SK-N-SH treated with all-trans-retinoic acid at 6 μM for 48 hours (cell line): ENCODE measurements at places on chromosomes 6 and 20.

- ATAC-seq = no peak
These were observed 43.6 kb downstream of the ADTRP start for GRCh38 chr6:11734861-11735613.

DNA sequence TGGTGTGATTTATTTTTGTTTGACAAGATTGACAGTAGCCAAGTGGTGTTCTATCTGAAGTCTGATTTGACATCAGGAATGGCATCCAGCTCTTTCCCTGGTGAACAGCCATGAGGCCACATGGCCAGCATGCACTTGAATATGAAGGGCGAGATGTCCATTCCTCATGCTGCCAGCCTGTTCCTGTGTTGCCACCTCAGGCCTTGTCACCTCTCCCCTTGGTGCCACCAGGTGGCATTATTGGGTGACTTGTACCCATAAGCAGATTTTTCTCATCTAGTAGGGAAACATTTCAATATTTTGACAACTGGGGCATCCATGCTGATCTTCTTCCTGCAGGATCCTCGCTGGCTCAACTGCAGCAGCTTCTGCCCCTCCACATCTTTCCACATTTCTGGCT is 199.1 kb downstream of the ERMARD start:
- ATAC-seq = no peak

DNA sequence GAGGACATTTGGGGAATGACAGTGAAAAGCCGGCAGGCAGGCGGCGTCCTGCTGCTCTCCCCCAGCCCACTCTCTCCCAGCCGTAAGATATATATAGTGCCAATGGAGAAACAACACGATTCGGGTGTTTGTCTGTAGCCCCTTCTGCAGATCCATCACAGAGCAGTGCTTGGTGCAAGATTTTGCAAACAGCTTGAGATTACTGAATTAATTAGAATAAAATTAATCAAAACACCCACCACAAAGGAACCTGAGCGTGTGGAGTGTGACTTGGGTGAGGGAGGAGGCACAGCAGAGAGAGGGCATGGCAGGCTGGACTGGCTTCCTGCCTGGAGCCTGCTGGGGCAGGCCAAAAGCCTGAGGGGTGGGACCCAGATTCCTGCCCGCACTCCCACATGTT is 28.8 kb upstream of the CCDC167 start:
- no peak for ATAC-seq

- ATAC-seq = no peak
These were observed 55.7 kb upstream of the FRMD1 start for GRCh38 chr6:168134560-168135201.

GRCh38 chr20:62822239-62822787 is 5.5 kb downstream of the COL9A3 start:
- ATAC-seq = no peak

GRCh38 chr6:67391955-67392354 is 1243.1 kb upstream of the ADGRB3 start:
- no peak for ATAC-seq

DNA sequence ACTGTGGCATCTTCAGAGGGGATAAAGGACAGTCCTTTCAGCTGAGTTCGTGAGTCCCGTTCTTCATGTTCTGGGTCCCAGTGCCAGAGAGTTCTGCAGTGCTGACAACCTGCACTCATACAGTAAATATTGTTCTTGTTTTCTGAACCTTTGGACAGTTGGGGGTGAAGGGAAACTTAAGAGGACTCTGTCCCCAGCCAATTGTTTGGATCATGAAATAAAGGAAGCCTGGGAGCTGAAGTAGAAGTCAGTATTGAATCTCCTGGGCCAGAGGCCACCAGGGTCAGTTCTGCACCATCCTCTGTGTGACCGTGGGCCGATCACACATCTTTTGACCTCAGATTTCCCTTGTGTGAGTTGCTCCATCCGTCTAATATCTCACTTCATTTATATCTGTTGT is 3.2 kb downstream of the SLC2A12 start:
- no peak for ATAC-seq

DNA sequence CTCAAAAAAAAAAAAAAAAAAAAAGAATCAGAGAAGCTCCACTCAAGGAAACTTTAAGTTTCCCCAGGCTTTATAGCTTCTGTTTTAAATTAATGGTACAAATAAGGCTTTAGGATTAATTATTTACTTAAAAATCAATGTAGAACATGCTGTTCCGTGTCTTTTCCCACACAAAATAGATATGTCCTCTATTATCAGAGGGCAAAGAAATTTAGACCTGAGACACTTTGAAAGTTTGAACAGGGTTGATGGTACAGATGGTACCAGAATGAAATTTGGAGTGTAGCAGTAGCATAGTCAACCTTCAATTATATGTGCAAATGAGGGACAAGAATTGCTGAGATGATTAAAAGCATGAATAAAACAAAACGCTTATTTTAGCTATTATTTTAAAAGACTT is 32.2 kb upstream of the REV3L start:
- ATAC-seq = no peak

DNA sequence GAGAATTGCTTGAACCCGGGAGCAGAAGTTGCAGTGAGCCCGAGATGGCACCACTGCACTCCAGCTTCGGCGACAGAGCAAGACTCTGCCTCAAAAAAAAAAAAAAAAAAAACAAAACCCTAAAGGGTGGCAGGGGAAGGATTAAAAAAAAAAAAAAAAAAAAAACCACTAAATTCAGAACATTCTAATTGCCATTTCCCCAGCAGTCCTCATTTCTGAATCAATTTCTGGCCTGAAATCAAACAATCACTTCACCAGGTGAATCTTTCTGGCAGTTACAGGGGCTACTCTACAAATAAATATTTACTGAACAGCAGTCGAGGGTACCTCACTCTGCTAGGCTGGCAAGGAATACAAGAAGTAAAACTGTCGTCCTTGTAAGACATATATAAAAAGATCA is 1.2 kb downstream of the UQCC1 start:
- no peak for ATAC-seq

DNA sequence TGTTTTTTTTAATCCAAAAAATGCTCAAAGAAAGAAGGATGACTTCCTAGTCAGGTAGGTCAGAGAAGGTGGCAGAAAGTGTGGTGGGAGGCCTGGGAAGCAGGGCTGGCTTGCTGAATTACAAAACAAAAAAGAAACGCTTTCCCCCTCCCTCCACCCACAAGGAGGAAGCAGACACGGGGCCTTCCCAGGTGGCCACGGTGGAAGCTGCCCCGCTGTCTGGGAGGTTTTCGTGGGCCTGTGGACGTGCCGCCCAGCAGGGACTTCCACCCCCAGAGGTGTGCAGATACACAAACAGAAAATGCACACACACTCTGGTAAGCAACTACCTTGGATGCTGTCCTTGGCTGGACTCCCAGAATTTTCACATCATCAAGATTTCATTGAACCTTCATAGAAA is 198.2 kb upstream of the CDH4 start:
- ATAC-seq = no peak

- ATAC-seq = no peak
These were observed 408.4 kb upstream of the FLRT3 start for GRCh38 chr20:14745830-14746229.

DNA sequence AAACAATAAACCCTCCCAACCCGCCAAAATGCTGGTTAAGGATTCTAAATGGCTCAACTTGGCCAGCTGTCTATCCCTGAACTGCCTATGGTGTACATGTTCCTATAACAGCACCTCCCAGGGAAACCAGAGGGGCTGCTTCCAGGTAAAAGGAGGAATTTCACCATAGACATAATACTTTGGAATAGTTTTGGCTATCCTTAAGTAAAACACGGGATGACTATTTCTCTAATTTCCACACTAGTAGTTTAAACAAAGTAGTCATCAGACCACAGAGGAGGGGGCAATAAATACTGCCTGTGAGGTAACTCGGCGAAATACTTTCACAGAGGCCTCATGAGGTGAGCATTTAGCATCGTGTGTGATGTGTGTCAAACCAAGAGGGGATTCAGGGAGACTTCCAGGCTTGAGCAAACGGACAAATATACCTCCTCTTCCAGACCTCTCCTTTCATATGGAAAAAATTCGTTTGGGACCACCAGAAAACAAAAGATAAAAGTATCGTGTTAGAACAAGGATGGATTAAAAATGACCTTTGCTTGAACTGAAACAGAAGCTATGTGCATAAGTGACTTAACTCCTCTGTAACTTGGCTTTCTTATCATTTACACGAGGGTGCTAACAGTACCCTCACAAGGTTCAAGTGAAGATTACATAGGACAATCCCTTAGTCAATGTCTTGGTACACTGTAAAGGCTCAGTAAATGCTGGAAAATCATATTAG is 1.0 kb upstream of the XRN2 start:
- ATAC-seq = no peak

DNA sequence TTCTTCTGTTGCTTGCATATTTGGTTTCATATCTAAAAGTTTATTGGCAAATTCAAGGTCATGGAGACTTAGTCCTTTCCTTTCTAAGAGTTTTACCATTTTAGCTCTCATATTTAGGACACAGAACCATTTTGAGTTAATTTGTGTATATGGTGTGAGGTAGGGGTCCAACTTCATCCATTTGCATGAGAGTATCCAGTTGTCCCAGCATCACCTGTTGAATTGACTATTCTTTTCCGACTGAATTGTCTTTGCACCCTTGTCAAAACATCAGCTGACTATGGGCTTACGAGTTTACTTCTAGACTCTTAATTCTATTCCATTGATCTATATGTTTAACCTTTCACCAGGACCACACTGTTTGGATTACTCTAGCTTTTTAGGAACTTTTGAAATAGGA is 157.5 kb downstream of the RALGAPA2 start:
- ATAC-seq = no peak

DNA sequence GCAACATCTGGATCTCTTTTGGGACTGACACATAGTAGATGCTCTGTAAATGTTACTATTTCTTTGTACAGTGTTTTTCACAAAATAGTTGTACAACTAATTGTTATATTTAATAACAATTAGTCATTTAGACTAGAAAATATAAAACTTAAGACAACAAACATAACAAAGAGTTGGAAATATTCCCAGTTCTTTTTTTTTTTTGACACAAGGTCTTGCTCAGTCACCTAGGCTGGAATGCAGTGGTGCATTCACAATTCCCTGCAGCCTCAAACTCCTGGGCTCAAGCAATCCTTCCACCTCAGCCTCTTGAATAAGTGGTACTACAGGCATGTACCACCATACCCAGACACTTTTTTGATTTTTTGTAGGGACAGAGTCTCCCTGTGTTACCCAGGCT is 105.8 kb downstream of the UTRN start:
- no peak for ATAC-seq

DNA sequence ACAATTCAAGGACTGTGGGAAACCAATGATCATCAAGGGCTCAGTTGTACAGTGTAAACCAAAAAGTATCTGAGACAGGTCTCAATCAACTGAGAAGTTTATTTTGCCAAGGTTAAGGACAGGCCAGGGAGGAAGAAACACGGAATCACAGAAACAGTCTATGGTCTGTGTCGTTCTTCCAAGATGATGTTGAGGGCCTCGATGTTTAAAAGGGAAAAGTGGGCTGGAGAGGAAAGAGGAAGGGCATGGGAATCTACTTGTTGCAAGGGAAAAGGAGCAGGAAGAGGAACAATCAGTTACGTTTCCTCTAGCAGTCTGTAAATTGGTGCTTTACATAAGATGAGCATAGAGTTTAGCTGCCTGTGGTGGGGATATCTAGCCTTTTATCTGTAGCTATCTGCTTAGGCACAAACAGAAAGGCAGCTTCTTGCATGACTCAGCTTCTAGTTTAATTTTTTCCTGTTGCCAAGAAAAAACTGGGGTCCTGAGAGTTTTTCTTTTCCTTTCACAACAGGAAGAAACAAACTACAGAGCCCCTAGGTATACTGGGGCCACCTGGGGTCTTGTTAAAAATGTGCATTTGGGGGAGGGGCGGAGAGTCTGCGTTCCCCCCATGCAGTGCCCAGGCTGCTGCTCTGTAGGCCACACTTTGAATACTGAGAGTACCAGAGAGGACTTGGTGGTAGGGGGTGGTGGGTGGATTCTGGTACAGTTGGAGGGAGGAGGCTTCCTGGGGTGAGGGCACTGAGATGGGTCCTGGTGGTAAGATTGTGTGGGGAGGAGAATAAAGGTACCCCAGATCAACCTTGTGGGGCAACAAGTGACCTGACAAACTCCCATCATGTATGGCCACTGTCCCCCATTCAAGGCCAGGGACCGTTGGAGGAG is 35.3 kb upstream of the EZR start:
- peak; percentile 25; the same call in 2 of the 3 replicates for ATAC-seq

DNA sequence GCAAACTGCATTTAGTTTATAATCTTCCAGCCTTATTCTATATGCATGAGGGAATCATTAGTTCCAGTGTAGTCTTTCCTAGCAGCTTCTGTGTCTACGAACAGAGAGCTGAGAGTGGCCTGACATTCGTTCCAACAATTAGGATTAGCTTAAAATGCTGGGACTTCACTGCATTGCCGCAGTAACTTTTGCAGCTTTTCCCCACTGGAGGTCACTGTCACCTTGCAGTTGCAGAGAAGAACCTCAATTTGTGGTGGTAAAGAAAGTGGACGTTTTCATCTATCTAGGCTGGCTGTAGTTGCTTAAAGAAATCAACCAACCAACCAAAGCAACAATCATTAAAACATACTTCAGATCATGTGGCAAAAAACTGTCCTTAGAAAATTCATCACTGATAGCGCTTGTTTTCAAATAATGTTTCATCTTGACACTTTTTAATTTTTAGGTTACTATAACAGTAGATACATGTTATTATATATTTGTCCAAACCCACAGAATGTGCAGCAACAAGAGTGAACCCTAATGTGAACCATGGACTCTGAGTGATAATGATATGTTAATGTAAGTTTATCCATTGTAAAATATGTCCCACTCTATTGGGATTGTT is 12.2 kb downstream of the MYLK4 start:
- peak; percentile 91 for ATAC-seq

GRCh38 chr6:30194797-30195690 is 18.2 kb downstream of the TRIM26 start:
- ATAC-seq = peak; percentile 36; the same call in 2 of the 3 replicates

GRCh38 chr6:63795006-63795405 is 159.4 kb downstream of the PHF3 start:
- no peak for ATAC-seq
